OCI-M1 (cell line): ENCODE measurements at places on chromosomes 11 and 22.

DNA sequence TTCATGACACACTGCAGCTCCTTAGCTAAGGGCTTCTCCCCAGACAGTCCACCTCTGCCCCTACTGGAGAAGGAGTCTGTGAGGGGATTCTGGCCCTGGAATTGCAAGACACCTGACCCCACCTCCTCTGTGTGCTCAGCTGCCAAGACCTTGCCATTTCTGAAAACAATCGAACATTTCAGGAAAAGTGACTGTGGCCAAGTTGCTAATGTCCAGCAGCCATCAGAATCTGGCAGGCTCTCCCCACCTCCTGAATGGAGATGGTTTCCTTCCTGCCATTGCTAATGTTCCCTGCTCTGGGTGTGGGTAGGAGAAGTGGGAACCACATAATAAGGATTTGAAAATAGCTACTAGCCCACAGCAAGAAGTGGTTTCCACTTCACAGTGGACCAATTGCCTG lies 127.2 kb upstream of the ALX4 start:
- DNase-seq = no peak

DNA sequence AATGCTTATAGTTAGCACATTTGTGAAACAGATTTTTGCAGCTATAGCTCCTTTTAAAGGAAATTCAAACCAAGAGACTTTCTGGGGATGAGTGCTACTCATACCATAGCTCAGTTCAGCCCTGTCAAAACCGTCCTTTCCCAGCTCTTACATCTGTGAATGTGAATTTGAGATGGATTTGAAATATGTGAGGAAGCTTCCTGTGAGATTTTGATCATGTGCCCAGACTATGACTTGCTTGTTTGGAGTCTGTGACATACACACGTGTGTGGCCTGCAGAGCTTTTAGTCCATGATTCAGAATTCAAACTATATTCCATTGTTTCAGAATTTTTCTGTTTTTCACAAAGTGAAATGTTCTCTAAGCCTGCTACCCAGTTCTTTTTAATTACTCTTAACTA lies 4.4 kb upstream of the MMP1 start:
- DNase-seq = no peak

- peak; percentile 97 for DNase-seq
These were observed 147.5 kb upstream of the CTSC start for GRCh38 chr11:88484873-88485621.

GRCh38 chr11:37456746-37457145 lies 858.7 kb upstream of the RAG2 start:
- no peak for DNase-seq

GRCh38 chr11:86978756-86979608 lies 23.8 kb upstream of the FZD4 start:
- peak; percentile 91 for DNase-seq

DNA sequence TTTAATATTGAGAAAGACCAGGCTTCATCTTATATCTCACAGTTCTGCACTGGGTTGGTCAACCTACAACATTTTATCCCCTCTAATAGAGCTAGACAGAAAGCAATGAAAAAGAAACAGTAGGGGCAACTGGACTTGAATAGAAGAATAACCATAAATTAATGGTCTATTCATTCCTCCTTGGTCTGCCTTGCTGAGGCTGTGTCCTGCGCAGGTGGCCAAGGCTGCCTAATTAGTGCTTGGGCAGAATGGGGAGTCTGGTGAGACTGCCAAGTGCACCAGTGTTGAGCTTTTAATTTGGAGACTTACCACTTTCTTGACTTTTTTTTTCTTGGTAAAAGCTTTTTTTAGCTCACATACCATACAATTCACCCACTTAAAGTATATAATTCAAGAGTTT lies 35.0 kb upstream of the SPON1 start:
- no peak for DNase-seq

GRCh38 chr11:85961930-85962363 lies 106.8 kb downstream of the CCDC83 start:
- DNase-seq = no peak

- DNase-seq = no peak
These were observed 93.6 kb downstream of the CTTN start for GRCh38 chr11:70491696-70492472.

DNA sequence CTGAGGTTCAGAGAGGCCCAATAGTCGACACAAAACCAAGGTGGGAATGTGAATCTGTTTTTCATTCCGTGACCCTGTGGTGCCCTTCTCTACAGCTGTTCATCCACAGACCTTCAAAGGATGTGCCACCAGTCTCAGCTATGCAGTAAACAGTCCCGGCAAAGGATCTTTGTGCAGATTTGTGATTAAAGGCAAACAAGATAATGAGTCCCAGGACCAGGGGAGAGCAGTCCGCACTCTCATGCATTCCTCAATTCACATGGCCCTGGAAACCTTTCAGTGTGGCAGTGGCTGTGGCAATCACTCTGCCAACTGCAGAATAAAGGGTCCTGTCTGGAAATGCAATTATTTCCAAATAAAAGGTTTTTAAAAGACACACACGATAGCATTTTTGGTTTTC lies 418.6 kb downstream of the TENM4 start:
- no peak for DNase-seq
